NCI-H526 (cell line): ENCODE measurements at places on chromosomes 11 and 22.
A peak's percentile ranks its signal among the peaks of the same experiment; 100 is the strongest.

- DNase-seq = no peak
These were observed 8.4 kb upstream of the ST14 start for GRCh38 chr11:130151196-130151595.

DNA sequence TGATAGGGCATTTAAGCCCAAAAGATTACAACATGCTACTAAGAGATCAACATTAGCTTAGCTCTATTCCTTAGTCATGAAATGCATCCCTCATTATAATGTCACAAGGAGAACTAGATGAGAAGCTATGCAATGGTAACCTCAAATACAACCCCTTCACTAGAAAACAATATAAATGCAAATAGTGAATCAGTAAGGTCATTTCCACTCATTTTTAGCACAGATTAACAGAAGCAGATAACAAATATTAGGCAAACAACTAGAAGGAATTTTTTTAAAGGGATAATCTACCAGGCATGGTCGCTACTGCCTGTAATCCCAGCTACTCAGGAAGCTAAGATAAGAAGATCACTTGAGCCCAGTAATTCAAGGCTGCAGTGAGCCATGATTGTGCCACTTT is 28.2 kb downstream of the SIK3 start:
- no peak for DNase-seq

DNA sequence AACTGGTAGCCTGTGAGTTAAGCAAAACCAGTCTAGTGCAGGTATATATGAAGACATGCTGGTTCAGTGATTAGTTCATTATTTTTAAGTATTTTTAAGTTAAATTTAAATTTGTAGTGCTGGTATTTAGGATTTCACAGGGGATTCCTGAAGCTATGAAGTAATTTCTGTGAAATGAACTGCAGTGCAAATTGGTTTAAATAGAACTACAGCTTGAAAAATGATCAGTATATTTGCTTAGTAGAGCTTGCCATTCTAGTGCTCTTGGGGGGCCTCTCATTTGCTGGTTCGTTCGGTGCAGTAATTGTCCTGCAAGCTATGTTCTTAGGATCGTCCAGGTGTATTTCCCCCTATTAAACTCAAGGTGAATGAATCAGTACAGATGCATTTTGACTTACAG is 13.1 kb downstream of the REXO2 start:
- no peak for DNase-seq

DNA sequence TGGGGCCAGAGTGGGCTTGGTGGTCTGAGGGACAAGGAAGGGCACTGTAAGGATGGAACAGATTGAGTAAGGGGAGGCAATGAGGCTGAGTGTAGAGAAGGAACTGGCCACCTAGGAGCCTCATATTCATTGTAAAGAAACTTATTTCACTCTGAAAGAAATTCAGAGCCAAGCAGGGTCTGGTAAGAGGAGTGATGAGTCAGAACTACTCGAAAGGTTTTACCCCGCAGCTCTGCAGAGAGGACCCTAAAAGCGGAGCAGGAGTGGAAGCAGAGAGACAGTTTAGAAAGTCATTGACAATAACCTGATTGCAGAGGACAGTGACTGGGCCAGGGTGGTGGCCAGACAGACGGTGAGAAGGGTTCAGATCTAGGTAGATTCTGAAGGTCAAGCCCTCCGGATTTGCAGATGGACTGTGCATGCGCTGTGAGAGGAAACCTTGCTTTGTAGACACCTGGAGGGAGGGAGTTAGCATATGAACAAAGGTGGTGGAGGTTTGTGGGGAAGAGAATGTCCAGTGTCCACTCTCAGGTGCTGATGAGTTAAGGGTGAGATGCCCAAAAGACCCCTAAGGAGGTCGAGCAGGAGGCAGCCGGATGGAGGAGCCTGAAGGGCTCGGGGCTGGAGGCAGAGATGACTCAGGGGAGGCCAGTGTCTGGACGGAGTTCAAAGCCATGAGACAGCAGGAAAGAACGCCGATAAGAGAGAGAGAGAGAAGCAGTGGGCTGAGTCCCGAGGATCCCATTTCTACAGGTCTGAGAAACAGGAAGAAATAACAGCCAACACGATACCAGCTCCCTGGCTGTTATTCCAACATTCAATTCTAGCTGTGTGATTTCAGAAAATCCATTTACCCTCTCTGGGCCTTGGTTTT is 546.0 kb downstream of the BRD1 start:
- DNase-seq = no peak

- DNase-seq = no peak
These were observed 399.5 kb downstream of the NELL1 start for GRCh38 chr11:21068886-21069285.

DNA sequence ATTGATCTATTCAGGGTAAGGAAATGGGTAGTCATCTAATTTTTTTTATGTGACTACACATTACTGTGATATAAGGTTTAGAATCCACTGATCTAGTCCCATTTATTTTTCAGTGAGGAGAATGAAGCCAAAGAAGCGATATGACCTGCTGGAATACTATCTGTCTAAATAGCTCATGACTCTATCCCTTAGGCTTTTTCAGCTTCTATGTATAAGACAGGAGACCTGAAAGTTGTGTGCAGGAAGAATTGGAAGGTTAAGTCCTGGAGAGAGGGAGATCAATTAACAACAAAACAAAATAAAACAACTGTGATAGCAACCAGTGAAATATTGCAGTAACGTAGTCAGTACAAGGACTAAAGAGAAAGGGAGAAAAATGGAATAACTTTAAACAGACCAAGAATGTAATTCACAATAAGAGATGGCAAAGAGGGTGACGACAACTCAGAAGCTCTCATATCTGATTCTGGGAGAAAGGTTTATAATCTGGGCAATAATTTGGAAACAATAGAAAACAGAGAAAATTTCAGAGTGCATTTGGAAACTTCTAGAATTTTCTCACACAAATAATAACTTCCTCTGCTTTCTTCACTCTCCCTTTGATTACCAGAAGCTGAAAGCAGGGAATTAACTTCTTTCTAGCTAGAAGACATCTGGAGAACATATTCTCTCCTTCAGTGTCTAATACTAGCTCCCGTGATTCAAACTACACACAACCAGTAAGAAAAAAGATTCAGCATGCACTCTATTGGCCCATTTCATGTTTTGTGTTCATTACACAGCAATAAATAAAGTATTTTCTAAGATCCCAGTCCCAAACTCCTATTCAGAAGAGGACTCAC is 19.2 kb upstream of the CASP12 start:
- no peak for DNase-seq

DNA sequence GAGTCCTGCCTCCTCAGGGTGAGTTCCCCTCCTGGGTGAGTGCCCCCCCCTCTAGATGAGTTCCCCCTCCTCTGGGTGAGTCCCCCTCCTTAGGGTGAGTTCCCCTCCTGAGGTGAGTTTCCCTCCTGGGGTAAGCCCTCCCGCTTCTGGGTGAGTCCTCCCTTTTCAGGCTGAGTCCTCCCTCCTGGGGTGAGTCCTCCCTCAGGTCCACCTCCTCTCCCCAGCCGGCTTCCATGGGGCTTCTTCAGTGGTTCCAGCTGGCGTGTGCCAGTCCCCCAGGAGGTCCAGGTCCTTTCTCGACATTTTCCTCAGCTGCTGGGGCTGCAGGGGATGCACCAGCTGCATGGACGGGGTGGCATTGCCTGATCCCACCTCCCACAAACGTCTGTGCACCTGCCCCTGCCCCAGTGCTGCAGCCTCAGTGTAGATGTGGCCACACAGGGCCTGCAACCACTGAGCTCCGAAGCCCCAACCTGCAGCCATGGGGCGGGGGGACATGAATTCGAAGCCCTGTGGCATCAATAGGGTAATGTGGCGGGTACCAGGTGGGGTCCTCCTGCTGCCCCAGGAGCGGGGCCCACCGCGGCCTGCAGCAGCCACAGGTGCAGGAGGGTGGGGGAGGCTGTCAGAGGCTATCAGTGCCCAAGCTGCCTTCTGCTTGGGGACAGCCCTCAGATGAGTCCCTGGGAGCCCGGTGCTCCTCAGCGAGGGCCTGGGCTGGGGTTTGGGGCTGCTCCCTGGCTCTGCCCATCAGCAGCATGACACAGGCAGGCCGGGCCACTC is 101.3 kb upstream of the FGF3 start:
- no peak for DNase-seq

DNA sequence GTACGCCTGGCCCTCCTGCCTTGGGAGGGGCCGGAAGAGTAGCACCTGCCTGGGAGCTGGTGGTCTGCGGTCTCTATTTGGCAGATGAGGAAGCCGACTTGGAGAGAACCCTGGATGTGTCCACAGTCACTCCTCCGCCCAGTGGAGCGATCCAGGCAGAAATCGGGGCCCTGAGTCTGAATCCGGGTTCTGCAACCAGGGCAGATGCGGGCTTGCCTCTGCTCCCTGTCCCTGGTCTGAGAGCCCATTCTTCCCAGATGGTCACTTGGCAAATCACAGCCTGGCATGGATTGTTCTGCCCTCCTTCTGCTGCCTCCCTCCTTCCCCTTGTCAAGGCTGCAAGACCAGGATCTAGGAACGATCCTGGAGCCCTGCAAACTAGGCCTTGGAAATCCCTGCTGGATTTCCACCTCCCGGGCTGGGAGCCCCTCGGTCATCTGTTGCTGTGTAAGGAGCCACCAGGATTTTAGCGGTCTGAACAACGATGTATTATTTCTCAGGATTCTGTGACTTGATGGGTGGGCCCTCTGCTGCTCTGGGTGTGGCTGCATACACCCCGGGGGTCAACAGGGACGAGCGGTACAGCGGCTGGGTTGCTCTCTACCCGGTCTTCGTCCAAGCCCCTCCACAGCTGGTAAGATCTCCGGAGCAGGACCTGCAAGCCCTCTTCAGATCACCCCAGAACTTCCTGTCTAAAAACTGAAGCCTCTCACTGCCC is 2.0 kb upstream of the ASCL2 start:
- no peak for DNase-seq

DNA sequence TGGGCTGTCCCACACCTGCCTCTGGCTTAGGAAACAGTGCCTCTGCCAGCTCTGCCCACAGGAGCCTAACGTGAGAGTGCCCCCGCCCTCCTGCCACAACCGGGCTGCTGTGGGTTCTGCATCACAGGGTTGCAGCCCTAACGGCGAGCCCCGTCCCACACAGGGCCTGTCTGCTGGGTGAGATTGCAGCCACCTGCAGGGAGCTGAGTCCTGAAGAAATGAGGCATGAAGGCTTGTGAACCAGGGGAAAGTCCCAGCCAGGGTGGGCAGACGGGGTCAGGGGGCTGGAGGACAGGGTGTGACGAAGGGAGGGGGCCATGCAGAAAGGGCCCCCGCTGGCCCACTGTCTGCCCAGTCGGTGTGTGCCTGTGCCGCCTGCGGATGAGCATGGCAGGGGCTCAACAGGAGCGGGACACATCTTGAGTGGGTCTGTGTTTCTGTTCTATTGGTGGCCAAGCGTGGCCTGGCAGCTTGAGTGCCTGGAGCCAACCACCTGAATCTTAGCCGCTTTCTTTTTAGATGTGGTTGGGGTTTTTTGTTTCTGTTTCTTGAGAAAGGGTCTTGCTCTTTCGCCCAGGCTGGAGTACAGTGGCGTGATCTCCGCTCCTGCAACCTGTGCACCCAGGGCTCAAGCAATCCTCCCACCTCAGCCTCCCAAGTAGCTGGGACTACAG is 38.9 kb downstream of the CTTN start:
- no peak for DNase-seq

- DNase-seq = no peak
These were observed 1178.3 kb downstream of the LRRC4C start for GRCh38 chr11:40281052-40281580.

GRCh38 chr11:132865623-132866022 is 666.7 kb downstream of the OPCML start:
- no peak for DNase-seq

DNA sequence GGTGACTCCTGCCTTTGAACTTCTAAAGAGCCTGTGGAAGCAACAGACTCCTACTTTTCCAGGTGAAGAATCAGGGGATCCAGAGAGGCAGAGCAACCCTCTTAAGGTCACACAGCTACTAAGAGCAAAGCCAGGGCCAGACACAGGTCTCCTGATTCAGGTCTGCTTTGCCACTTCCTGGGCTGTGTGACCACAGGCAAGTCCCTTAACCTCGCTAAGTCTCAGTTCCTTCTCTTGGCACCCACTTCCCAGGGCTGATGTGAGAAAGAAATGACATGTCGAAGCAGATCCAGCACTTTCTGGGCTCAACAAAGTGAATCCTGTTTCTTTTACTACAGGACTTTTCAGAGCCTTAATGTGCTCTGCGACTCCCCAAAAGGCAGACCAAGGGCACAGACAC is 30.2 kb downstream of the UQCR10 start:
- no peak for DNase-seq

- no peak for DNase-seq
These were observed 12.0 kb upstream of the FOLR1 start for GRCh38 chr11:72179804-72180396.

- no peak for DNase-seq
These were observed 12.0 kb downstream of the OR52E1 start for GRCh38 chr11:5081405-5081804.

DNA sequence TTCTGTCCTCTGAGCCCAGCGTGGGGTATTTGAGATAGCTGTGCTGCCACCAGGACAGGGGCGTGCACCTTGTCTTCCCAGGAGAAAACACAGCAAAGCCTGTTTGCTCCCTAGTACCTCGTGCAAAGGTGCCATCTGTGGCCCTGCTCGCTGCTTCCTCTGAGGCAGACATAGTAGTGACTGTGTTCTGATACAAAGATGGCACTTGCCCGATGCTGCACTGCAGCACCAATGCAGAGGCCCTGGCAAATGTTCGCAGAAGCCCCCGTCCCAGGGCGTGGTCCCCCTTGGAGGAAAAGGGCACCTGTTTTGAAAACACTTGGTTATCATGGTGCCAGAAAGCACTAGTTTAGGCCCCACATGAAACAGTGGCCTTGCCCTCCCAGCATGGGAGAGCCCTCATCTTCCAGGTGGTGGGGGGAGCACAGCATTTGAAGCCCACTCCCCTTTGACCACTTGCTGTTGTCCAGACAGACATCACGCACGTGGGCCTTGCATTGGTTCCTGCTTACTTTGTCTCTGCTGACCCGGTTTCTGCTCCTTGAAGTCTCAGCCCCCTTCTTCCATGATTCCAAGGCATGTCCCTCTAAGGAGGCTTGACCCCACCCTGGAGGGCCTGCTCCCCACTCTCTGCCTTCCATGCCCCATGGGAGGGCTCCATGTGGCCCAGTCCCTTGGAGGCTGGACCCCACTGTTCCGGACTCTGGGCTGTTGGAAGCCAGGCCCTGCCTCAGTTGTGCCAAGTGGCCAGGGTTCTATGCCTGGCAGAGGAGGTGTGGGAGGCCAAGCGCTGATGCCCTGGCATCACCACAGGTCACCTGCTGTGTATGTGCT is 109.4 kb downstream of the KCNQ1OT1 start:
- DNase-seq = no peak

- no peak for DNase-seq
These were observed 4.3 kb downstream of the RTN4RL2 start for GRCh38 chr11:57464539-57465181.

GRCh38 chr11:130861902-130862860 is 54.1 kb downstream of the SNX19 start:
- peak; percentile 99 for DNase-seq

DNA sequence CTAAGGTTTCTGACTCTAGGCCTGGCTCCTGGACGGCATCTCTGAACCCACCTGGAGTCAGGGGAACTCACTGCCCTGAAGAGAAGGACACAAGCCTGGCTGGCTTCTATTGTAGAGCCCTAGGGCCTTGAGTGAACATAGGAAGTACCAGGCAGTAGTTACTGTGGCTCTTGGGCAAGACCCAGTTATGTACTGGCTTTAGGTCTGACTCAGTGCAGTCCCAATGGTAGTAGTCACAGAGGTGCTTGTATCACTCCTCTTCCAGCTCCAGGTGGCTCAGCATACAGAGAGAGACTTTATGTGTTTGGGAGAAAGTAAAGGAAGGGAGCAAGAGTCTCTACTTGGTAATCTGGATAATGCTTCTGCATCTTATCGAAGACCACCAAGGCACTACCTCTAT is 13.9 kb upstream of the PAK1 start:
- no peak for DNase-seq
